ENCODE measurements at places on chromosomes 2 and 18. TPM values are rescaled to one million over a fixed set of nuclear protein-coding genes. Genes with fewer than 3 reads are reported as not detected.

SCN7A gene
- total RNA-seq = not detected

- DNase-seq = no peak
Measured at GRCh38 chr18:10318691-10318970, 135.8 kb upstream of the APCDD1 start.

GRCh38 chr18:58858591-58859468, 5.8 kb upstream of the ZNF532 start:
- no peak for DNase-seq

DNA sequence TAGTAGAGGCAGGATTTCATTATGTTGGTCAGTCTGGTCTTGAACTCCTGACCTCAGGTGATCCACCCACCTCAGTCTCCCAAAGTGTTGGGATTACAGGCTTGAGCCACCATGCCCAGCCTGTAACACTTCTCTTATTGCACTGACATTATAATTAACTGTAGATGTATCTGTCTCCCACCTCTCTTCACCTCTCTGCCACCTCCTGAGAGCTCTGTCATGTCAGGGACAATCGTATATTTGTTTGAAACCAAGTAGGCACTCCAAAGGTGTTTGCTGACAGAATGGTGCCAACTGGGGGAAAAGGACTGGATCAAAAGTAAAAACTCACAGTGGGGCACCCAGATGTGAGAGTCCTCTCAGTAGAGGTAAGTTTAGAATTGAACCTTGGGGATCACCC, 17.3 kb upstream of the ME2 start:
- no peak for DNase-seq

DNA sequence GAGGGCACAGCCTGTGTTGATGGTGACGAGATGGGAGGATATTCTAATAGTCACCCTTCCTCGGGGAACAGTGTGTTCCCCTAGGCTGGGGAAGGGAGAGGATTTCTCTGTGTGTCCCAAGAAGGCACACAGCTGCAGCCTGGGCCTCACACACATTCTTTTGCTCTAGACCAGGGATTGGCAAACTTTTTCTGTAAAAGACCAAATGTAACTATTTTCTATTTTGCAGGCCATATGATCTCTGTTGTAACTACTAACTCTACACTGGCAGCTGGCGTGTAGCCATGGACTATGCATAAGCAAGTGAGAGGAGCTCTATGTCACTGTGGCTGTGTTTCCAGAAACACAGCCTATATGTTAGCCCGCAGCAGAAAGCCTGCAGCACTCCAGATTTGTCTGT, 65.8 kb downstream of the ARHGAP28 start:
- no peak for DNase-seq

DNA sequence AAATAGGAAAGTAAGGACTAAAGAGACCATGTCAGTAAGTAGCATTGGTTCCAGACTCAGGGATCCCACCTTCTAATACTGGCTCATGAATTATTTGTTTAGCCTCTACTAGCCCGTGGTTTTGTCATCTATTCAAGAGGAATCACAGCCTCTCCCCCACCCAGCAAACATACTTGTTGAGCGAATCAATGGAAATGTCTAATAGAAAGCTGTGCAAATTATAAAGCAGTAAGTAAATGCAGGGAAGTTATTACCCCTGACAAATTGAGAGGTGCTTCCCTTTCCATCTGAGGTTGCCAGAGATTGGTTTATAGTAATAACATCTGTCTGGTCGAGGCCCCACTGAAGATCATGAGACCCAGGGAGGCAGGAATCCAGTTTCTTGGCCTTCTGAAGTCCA, 219.3 kb upstream of the OSR1 start:
- DNase-seq = no peak

- no peak for DNase-seq
Measured at GRCh38 chr2:46002507-46002883, 294.7 kb upstream of the EPAS1 start.

NAT8 gene
- not detected for total RNA-seq

GRCh38 chr2:109560265-109560664, 53.5 kb downstream of the SEPTIN10 start:
- no peak for DNase-seq

DNA sequence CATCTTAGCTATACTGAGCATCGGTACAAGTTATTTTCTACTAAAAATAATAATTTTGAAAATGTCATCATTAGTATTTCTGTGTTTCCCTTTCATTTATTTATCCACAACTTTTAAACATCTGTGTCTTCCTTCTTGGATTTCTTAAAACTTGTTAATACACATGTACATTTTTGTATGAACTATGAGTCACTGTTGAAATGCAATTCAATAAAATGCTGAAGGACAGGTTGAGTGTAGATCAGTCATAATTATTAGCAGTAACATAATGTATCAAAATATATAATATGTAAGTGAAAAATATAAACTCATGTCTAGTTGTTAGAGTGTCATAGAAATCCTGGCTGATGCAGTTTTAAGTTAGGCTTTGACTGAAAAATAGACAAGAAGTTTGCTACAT, 115.9 kb downstream of the MEIS1 start:
- no peak for DNase-seq

DNA sequence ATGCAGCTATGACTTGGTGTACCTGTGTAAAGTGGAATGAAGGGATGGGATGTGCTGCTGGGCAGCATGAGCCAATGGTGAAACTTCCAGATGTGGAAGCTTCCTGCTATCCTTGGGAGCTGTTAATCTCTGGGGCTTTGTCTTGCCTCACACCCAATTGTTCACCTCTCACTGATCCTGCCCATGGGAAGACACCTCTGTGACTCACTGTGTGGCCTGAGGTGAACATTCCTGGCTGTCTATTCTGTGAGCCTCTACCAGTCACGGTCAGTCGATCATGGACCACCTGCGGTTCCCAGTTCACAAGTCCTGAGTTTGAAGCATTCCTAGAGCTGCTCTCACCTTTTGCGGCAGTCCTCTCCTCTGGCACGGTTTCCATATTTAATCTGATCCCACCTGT, 12.1 kb downstream of the NEURL3 start:
- DNase-seq = no peak

GULP1 gene
- not detected for total RNA-seq

TOGARAM2 gene
- 5.2 TPM for total RNA-seq

- DNase-seq = no peak
Measured at GRCh38 chr2:230904856-230905447, 20.1 kb downstream of the GPR55 start.

- DNase-seq = no peak
Measured at GRCh38 chr18:24930971-24931370, 421.0 kb downstream of the ZNF521 start.

MROH2A gene
- total RNA-seq = not detected

Data from CD8-positive, alpha-beta memory T cell (primary cell).